GM20000 (cell line): ENCODE measurements at places on chromosomes 13 and 19.

DNA sequence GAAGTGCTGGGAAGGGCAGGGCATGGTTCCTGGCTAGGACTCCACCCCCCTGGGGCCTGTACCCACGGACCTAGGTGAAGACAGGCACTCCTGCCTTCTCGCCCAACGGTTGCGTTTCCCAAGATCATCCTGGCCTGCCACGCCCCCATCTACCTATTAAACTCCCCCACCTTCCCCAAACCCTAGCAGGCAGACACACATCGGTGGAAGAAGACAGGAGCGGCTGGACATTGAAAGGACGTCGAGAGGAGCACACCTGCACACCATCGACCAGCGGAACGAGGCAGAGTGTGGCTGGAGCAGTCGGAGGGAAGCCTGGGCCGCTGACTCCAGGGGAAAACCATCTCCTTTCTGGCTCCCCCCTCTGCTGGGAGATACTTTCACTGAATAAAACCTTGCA, 45.6 kb upstream of the ALOX5AP start:
- no peak for DNase-seq

- no peak for DNase-seq
These were observed 121.0 kb downstream of the AKAP11 start for GRCh38 chr13:42392716-42393572.

DNA sequence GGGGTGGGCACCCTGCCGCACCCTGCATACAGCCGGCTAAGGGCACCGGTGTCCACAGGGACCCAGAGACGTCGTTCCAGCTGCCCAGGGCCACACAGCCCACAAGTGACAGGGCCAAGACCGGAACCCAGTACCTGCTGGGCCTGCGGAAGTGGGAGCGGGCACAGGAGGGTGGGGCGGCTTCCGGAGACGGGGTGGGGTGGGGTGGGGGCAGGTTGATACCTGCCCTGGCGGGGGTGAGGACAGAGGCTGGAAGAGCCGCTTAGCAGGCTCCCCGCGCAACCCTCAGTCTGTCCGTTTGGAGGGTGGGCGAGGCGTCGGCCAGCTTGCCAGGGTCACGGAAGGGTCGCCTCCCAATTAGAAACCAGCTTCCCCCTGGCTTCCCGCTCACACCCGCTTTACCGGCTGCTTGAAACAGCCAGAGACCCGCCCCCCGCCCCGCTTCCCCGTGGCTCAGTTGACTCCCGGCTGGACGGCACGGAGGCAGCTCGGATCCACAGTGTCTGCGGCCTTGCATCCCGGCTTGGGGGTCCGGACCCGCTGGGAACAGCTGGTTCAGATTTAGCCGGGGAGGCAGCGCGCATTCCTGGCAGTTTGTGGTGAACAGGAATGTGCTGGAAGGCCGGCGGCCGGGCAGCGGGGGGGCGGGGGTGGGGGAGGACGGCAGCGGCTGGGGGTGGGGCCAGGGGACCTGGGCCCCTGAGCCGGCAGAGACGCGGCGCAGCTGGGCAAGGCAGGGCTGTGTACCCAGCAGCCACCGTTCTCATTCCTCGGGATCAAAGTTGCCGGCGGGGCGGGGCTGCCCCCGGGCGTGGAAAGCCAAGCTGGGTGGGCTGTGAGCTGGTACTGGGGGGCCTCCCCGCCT, 1.9 kb downstream of the CNN2 start:
- peak; percentile 78 for DNase-seq

- DNase-seq, result no peak
These were observed 8.6 kb upstream of the SERP2 start for GRCh38 chr13:44365008-44365407.

DNA sequence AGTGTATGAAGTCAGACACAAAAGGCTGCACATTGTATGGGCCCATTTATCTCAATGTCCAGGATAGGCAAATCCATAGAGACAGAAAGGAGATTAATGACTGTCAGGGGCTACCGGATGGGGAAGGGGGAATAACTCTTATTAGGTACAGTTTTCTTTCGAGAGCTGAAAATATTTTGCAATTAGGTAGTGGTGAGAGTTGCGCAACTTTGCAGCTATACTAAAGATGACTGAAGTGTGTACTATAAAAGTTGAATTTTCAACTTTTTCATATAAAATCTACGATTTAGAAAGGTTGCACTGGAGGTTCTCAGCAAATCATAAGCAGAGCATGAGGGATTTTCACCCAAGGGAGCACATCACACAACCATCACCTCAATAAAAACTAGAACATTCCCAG, 16.1 kb upstream of the SLC15A1 start:
- no peak for DNase-seq

GRCh38 chr19:45087531-45087930, 5.4 kb upstream of the PPP1R37 start:
- DNase-seq, result no peak

DNA sequence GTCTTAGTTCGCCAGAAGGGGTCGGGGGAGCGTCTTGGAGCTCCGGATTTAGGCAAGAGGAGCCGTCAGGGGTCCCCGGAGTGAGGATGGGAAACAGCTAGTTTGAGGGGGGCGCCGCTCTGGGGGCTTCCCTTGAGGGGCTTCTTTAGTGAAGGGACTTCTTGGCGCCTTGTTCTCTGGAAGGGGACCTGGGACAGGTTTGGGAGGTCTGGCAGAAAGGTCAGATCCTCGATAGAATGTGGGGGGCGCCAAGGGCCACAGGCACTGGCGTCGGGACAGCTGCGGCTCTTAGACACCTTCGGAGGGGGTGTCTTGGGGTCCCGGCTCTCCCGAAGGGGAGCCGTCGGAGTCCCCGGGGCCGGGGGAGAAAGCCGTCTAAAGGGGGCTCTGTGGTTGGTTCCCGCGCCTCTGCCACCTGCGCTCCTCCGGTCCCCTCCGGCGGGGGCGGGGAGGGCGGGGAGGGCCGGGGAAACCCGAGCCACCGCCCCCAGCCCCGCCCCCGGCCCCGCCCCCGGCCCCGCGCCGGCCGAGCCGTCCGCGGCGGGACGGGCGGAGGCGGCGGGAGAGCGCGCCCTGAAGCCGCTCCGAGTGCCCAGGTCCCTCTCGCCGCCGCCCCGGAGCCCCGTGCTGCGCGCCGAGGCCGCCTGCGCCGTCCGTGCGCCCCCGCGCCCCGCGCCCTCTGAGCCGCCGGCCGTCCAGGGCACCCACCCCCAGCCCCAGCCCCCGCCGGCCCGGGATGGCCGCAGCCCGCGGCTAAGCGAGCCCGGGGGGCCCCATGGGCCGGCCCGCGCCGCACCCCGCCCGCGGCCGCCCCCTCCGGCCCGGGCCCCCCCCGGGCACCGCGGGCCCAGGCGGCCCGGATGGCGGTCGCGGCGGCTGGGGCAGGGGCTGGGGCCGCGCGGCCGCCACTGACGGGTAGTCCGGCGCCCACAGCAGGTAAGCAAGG, at the start of gene NRTN:
TSS of gene NRTN (plus strand) at position 552 of the 946 bp plus-strand sequence. CDS start 19,099 bp downstream, outside the sequence.
- peak; percentile 93 for DNase-seq
